Activated T-helper 1 cell treated with Interleukin-2 at 50 U/mL for 16 hours (primary cell): ENCODE measurements at places on chromosomes 6 and 20.

DNA sequence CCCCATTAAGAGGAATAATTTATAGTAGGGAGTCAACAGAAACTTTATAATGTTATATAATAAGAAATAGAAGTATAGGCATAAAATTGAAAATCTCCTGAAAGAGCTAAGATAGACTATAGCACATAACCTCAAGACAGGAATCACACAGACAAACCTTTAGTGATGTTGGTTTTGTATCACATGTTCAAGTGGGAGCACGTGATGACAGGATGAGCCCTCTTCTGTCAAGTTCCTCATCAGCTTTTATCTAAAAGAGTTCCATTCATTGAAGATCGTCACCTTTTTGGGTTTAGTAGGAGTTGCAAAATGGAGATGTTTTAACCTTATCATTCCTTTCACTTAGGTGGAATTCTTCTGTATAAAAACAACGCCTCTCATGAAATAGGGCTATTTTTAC, 127.0 kb downstream of the MCHR2 start:
- DNase-seq = no peak

GRCh38 chr6:103011605-103012004, 1618.1 kb downstream of the GRIK2 start:
- no peak for DNase-seq

DNA sequence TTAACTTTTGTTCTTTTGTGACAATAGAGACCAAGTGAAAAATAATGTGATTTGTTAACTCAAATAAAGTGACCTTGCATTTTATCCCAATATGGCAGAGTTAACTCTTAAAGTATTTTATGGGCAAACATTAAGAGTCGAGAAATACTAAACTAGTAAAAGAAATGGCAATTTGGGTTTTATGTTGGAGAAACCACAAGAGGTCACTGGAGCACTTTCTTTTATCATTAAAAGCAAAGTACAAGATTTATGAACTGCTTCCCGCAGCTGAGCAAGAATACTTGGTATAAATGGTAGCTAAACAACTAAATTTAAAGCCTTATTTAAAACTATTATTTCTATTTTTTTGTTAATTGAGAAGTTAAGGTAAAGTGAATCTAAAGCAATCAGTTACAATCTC, 33.5 kb upstream of the MCM9 start:
- DNase-seq = no peak

DNA sequence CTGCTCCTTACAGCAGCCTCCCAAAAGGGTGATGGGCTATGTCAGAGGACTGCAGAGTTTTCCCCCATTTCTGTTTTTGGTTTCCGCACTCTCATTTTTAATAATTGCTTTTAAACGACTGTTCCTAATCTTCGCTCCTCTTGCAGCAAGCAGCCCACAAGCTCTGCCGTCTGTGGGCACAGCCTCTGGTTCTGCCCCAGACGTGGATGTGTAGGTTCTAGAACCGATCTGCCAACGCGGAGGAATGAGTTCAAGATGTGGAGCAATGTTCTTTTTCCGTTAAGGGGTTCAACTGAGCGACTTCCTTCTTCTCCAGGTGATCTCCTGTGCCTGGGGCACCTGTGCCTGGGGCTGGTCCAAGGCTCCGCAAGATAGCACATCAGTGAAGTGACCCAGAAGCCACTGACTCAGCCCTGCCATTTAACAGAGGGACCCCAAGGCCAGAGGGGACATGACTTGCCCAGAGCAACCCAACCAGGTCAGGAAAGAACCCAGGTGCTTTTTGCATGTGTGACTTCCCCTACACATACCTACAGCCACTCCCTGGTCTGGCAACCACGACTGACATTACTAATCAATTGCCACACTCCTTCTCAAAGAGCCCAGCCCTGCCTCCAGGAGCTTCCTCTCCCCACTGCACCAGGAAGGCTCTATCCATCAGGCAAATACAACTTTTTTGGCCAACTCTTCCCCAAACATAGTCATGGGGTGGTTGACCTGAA, 22.7 kb downstream of the PMEPA1 start:
- DNase-seq = no peak

GRCh38 chr20:57387463-57387862, 3.7 kb upstream of the RBM38 start:
- no peak for DNase-seq

DNA sequence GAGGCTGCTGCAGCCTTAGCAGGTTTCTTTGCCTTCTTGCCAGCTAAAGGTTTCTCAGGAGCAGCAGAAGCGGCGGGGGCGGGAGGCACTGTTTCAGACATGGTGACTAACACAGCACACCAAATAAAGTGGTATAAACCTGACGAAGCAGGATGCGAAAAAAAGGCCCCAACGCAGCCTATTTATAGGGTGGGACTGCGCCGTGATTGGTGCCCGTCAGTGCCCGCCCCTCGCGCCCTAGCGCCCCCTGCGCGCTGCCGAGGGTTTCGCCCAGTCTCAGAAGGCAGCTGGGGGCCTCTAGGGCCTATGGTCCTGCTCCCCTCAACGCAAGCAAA, 55.0 kb downstream of the TRIM38 start:
- DNase-seq = peak; percentile 61

GRCh38 chr6:70673601-70674000, 5.9 kb downstream of the SMAP1 start:
- DNase-seq = no peak

DNA sequence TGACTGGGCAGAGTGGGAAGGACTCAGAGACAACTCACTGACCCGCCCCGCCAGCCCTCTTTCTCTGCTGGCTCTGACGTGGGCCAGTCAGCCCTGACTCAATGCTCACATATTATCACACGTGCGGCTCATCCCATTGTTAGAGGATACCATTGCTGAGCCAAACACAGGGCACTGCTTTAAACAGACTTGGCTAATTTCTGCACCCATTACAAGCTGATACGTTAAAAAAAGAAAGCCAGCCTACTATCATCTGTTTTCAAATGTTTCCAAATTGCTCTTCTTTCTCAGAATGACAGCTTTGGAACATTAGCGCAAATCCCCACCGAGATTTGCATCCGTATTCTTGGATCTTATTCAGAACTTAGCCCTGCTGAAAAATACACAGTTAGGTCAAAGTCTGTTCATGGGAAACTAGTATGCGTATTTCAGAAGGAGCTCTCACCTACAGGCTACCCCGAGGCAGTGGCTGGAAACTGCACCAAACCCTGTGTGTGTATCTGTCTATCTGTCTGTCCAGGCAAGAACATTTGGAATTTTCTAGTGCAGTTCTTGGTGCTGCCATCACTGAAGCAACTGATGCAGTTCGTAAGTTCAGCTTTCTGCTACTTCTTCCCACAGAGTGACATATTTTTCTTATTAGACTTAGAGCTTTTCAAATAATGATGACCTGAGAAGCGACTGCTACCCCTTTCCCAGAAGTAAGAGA, 32.8 kb downstream of the RAMACL start:
- no peak for DNase-seq

DNA sequence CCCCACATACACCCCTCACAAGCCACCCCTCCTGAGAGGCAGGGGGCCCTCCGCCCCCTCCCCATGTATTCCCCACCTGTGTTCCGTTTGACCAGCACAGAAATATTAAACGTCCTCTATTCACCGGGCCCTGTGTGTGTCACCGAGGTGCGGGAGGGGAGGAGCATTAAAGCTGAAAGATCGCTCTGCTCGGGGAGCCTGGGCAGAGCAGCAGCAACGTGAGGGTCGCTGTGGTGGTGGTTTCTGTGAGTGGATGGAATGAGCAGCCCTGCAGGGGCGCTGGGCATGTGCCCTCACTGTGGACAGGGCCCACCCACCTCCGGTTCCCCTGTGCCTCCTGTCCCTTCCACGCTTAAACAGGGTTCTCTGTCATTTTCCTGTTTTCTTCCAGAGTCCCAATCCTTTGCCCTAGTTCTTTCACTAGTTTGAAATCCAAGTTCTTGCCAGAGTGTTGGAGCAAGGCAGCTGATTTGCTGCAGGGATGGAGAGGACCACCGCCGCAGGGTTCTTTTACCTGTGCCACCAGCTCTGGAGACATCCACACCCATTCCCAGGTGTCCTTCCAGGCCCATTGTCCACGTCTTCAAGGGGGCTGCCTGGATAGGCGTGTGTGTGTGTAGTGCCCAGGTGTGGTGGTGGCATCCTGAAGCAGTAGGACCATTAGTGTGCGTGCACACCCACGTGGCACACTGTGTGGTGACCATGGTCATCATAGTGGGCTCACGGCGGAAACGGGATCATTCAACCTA, 37.6 kb upstream of the MDFI start:
- no peak for DNase-seq

- DNase-seq = no peak
Observed at GRCh38 chr6:119676230-119676629, 326.7 kb upstream of the MAN1A1 start.

DNA sequence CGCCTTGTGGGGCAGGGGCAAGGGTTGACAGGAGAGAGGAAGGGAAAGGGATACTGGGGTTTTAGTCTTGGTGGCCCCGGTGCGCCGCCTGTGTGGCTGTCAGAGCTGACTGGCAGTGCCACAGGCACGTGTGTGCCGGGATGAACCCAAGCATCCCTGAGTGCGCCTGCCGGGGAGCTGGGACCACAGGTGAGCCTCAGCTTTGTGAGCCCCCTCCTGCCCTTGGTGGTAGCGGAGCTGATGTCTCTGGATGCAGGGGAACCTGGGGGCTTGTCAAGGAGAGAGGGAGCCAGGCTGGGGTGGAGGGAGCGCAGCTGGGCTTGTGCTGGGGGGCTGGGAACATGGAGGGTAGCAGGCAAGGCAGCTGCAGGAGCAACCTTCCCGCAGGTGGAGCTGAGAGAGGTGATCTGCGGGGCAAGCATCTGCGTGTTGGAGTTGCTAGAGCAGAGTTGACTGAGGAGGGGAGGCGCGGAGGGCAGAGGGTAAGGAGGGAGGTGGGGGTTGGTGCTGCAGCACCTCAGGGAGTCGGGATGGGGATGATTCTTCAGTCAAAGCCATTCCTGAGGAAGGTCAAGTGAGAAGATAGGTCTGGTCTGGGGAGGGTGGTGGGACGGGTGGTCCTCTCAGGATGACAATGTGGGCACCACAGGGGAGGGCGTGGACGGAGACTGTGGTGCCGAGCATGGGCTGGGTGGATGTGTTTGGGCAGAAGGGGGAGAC, 28.1 kb downstream of the PYGB start:
- DNase-seq = no peak
